Lung (tissue), 17 donors: ENCODE measurements at places on chromosomes 12 and 14. TPM values are rescaled to one million over a fixed set of nuclear protein-coding genes. Genes with fewer than 3 reads are reported as not detected.

DNA sequence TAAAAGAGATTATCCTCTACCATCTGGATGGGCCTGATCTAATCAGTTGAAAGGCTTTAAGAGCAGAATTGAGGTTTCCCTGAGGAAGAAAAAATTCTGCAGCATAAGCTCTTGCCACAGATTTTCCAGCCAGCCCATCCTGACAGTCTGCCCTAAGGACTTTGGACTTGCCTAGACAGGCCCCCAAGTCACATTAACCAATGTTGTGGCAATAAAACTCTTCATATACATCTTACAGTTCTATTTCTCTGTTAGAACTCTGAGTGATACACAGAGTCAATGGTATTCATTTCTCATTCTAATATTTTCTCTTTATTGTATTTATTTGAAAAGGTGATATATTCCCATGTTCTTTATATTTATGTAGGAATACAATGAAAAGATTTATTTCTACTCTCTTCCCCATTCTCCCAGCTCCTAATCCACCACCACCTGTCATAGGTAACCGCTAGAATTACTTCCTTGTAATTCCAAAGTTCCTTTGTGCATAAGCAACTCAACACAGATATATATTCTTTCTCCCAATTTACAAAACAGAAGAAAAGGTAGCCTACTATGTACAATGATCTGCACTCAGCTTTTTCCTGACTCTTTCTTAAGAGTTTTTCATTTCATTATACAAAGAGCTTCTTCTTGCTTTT is 182.1 kb downstream of the CAPZA3 start:
- no peak for DNase-seq

GRCh38 chr14:24613241-24613640 is 3.8 kb upstream of the GZMH start:
- no peak for DNase-seq

The CD163L1 gene
- total RNA-seq, result 22.0 TPM

- peak; percentile 72 for DNase-seq
These were observed 34.5 kb upstream of the VRK1 start for GRCh38 chr14:96762650-96763049.

The PUS7L gene
- 10.4 TPM for total RNA-seq

- DNase-seq, result no peak
These were observed 288.6 kb downstream of the PDZRN4 start for GRCh38 chr12:41476499-41477439.
